ENCODE measurements at places on chromosomes 11 and 22. TPM values are rescaled to one million over a fixed set of nuclear protein-coding genes. Genes with fewer than 3 reads are reported as not detected.

DNA sequence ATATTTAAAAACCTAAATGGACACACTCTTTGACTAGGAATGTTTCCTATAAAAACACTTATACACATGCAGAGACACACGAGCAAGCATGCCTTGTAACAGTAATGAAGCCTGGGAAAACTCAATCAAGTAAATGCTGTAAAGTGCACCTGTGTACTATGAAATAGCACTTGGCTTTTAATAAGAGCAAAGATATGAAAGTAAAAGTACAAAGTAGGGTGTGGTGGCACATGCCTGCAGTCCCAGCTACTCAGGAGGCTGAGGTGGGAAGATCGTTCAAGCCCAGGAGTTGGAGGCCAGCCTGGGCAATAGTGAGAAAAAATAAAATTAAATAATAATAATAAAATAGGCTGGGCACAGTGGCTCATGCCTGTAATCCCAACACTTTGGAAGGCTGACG is 166.9 kb upstream of the GRK3 start:
- no peak for DNase-seq

DNA sequence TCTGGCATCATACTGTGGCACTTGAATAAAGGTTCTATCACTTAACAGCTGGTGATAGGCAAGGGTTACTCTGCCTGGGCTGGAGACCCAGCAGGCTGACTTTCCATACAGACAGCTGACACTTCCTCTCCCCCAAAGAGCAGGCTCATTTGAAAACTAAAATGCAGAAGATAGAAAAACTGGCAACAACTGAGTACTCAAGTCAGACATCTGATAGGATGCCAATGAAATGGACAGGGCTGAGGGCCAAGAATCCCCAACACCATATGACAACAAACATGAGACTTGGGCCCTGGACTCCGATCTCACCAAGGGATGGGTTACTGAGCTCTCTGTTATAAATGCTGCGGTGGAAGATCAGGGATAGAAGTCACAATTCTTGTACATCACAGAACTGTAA is 237.2 kb downstream of the LRRC4C start:
- DNase-seq = no peak

GRCh38 chr11:76806608-76807205 is 23.6 kb downstream of the TSKU start:
- no peak for DNase-seq

Gene BARX2
- not detected for total RNA-seq

Data from right lobe of liver (tissue), 6 donors.